ENCODE measurements at places on chromosomes 3 and 15.

GRCh38 chr15:100944244-100944895, 25.2 kb downstream of the LRRK1 start:
- DNase-seq = no peak

GRCh38 chr3:74532446-74532845, 82.0 kb downstream of the CNTN3 start:
- no peak for DNase-seq

DNA sequence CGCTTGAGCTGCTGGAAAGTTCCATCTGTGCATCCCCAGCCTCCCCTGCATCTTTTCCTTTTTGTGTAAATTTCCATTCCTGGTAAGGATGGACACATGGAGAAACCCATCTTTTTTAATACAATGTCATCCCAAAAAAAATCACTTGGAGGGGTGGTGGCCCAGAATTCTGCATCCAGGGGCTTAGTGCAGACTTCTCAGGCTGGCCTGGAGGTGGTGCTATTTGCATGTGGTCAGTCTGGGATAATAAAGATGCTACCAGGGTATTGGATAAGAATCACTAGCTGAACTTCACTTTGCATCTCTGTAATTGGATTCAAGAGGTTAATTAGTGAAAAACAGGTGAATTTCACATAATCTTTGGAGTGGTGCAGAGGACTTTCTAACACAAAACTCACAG, 1.8 kb upstream of the ZSCAN2 start:
- DNase-seq = no peak

GRCh38 chr15:78316283-78317083, 17.1 kb upstream of the SKIC8 start:
- DNase-seq = no peak

DNA sequence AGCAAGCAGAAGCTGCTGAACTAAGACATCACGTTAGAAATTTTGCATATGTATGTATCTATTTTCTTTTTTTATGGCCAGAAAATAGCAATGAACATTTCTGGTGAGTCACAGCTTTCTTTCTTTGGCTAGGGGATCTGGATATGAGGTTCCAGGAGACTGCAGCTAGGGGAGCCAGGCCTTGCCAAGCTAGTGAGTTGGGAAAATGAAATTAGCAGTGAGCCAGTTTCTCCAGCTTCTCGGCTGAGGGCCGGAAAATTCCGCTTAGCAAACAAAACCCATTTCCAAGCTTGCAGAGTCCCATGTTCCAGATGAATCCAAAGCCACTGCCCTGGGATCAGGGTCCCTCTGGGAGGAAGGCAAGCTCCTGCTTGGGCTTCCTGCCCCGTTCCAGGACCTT, 137.6 kb downstream of the SRGAP3 start:
- DNase-seq = no peak

All from activated T-cell treated with anti-CD3 and anti-CD28 coated beads, Interleukin-2, amount 50 U/mL, for 4 hours (primary cell).